Bronchus fibroblast of lung (primary cell): ENCODE measurements at places on chromosomes 13 and 19. TPM values are rescaled to one million over a fixed set of nuclear protein-coding genes. Genes with fewer than 3 reads are reported as not detected.

ZNF878 gene
- 0.15 and 0.17 TPM in 2 replicates for total RNA-seq

S1PR5 gene
- not detected in 2 replicates for total RNA-seq

PTGER1 gene
- total RNA-seq = 1.0 and 2.5 TPM in 2 replicates

INSL3 gene
- not detected in 2 replicates for total RNA-seq

CCDC169 gene
- 2.5 and 3.7 TPM in 2 replicates for total RNA-seq

OR2Z1 gene
- total RNA-seq = not detected in 2 replicates

ITM2B gene
- total RNA-seq = 75.2 and 83.4 TPM in 2 replicates

ANGPTL8 gene
- not detected in 2 replicates for total RNA-seq

TFDP1 gene
- 72.8 and 96.7 TPM in 2 replicates for total RNA-seq
